ENCODE measurements at places on chromosomes 16 and 17.

GRCh38 chr17:55264278-55264644 lies 499 bp upstream of the HLF start:
- DNase-seq = peak; percentile 5

DNA sequence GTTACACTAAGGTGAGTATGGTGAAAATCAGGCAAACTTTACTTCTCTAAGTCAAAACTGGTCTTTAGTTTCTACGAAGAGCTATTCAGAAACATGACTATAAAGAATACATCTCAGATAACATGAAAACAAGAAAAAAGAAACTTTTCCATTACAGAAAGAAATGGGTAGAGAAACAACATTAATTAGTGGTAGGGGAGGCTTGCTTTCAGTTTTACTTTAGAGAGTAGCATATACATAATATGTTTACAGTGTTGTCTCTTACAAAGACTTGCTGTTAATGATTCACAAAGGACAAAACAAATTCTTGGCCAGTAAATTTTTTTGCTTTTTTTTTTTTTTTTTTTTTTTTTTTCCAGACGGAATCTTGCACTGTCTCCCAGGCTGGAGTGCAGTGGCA lies 34.2 kb downstream of the CRLF3 start:
- DNase-seq = no peak

DNA sequence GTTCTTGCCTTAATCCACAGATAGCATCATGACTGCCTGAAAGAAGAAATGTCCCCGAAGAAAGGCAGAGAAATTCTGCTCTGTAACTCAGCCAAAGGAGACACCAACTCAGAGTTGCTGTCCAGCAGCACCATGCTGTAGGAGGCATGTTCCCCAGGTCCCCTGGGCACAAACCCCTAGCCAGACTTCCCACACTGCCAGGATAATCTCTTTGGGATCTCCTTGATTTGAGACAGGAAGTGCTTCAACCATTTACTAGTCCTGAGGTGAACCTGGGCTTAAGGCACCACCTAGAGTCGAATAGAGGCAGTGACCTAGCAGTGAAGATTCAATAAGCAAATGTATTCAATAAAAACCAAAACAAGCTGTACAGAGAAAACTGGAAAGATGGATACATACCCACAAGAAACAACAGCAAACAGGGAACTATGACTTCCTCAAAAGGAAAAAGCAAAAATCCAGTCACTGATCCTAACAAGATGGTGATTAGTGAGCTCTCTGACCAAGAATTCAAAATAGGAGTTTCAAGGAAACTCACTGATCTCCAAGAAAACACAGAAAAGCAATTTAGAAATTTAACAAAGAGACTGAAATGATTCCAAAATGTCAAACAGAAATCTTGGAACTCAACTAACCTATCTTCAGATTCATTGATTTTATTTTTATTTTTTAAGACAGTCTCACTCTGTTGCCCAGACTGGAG lies 5.7 kb downstream of the OR4D2 start:
- DNase-seq = peak; percentile 41

- no peak for DNase-seq
Observed at GRCh38 chr16:11235703-11235991, 20.4 kb downstream of the SOCS1 start.

DNA sequence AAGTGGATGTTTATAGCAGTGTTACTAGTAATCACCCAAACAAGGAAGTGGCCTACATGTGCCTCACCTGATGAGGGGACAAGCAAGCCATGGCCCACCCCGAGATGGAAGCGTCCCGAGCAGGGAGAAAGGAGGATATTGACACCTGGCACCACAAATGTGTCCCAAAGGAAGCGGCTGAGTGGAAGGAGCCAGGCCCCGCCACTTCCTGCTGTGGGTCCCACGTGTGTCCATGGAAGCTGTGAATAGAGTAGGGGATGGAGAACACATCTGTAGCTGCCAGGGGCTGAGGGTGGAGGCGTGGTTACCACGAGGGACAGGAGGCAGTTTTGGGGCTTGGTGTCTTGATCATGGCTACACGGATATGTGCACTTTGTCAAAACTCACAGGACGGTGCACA lies 49.2 kb downstream of the KCNJ12 start:
- no peak for DNase-seq

GRCh38 chr16:58502217-58502921 lies 2.4 kb downstream of the NDRG4 start:
- no peak for DNase-seq

- no peak for DNase-seq
Observed at GRCh38 chr17:37212179-37212578, 163.6 kb upstream of the C17orf78 start.

DNA sequence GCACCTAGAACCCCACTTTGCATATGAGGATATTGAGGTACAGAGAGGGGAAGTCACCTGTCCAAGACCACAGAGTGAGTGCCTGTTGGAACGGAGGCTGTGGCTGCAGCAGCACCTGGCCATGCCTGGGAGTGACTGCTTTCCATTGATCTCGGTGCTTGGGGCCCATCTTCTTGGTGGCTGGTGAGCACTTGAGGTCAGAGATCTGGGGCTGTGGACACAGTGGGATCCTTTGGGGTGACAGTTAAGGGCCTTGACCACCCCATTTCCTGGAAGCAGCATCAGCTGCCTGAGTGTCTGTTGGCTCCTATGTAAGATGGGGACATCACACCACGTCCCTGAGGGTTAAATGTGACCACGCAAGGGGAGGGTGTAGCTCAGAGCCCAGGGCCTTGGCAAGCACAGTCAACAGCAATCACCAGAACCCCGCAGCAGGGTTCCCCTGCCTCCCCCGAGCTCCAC lies 111.7 kb downstream of the IRF8 start:
- no peak for DNase-seq

DNA sequence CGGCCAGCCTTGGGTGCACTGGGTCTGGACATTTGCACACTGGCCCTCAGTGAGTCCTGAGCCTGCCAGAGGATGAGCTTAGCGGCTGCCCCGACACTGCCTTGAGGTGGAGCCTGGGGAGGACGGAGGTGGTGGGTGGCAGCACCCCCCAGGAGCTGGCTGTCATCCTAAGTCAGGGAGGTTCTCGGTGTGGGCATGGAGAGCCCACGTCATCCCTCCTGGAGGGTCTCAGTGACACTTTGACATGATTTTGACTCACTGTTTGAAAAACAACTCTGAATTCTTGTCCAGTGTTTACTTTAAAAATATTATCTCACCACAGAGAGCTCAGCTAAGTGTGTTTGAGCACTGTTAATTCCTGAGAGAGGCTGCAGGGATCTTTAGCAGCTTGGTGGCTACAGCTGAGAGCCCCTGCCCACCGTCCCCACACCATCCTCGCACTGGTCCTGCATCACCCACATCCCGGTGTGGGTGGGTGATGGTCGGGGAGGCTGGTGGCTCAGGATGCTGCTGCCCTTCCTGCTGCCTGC lies 63.1 kb downstream of the BANP start:
- no peak for DNase-seq

DNA sequence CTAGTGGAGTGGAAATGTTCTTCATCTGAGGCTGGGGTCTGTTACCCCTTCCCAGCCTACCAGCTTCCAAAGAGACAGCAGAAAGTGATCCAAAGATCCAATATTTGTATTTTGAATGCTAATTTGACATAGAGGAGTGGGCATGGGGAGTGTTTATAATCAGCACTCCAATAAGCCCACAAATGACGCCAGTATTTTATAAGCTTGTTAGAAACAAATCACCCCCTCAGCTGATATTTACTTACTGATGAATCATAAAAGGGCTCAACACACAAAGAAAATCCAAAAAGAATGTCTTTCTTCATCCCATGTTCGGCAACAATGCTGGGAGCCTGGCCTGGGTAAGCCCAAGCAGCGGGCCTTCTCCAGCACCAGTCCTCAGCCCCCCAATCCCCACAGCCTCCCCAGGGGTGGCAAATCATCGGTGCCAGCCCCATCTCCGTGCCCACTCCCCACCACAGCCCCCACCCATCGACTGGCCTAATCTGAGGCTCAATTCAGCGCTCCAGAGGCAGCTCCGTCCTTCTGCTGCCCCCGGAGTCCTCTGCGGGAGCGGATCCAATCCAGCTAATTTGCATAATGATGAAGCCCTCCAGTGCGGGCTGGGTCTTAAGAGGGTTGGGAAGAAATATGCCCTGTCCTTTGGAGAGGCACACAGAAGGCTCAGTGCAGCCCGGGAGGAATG lies 169.5 kb downstream of the C16orf78 start:
- no peak for DNase-seq

DNA sequence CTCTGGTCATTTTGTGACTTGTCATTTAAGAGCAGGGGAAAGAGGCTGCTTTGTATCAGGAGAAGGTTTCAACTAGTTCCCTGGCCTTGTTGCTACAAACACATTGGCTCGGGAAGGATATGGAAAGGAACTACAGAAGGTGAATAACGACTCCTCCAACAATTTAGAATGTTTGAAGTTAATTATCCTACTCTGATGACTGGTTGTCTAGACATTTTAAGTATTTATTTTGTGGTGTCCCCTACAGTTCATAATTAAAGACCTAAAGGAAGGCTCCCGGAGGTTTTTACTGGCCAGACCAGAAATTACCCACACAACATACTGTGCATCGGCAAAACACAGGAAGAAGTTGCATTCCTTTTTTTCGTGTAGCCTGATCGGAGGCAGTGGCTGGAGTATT lies 515.8 kb upstream of the SALL1 start:
- no peak for DNase-seq

DNA sequence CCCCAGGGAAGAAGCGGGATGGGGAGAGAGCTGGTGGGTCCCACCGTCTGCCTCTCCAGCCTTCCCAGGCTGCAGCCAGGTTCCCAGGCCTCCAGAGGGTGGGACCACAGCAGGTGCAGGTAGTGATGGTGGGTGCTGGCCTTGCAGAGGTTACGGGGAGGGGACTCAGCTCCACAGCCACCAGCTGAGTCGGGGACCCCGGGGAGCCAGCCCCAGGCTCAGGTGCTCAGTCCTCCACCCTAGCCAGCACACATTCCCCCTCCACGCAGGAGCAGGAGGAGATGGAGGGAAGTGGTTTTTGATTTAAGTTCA lies 5.0 kb downstream of the TP53I13 start:
- no peak for DNase-seq

GRCh38 chr16:68884401-68884800 lies 41.1 kb downstream of the TANGO6 start:
- DNase-seq = no peak

DNA sequence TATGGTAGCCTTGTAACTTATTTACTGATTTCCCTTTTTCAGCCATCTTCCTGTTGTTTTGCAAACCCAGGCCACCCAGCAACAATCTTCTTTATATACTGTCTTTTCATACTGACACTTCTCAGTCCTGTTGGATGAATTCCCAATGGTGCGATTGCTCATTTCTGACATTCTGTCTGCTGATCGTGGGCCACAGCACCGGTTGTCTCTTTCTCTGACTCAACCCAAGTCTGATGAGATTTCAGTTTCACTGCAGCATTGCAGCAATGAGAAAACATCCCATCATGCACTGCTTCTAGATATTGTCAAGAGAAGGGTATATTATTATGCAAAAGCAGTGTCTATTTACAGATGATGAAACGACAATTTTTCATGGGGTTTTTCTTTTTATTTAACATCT lies 349.2 kb upstream of the HSBP1 start:
- DNase-seq = no peak

- DNase-seq = no peak
Observed at GRCh38 chr17:51251010-51251409, 8.8 kb downstream of the MBTD1 start.

DNA sequence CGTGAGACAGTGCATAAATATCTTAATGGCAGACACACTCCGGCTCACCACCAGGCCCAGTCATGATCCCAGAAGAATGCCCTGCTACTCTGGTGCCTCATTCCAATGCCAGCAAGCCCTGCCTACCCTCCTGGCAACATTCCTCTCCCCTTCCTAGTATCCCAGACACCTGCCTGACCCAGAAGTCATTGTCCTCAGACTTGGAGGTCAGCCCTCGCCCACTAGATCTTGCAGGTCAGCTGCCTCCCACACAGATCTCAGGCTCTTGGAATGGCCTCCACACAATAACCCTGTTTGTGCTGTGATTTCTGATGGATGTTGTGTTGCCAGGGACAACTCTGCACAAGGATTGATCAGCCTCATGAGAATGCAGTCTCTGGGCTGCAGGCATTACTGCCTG lies 1.8 kb upstream of the TEX2 start:
- DNase-seq = no peak

DNA sequence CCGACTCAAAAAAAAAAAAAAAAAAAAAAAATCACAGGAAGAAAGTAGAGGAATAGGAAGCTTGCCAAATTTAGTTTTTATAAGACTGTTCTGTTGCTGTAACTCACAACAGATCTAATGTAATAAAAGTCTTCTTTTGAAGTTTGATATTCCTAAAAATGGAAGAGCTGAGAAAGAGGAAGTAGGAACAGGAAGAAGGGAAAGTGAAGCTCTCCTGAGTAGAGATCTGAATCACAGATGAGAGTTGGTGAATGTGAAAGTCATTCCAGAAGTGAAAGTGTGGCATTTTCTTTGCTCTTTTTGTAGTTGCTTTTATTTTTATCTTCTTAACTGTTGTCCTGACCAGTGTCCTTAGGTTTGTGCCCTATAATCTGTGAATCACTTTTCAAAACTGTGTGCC lies 2.1 kb downstream of the NMT1 start:
- no peak for DNase-seq

- DNase-seq = no peak
Observed at GRCh38 chr17:74763565-74764387, 12.4 kb downstream of the NAT9 start.

GRCh38 chr16:48622456-48623303 lies 12.7 kb upstream of the N4BP1 start:
- no peak for DNase-seq

DNA sequence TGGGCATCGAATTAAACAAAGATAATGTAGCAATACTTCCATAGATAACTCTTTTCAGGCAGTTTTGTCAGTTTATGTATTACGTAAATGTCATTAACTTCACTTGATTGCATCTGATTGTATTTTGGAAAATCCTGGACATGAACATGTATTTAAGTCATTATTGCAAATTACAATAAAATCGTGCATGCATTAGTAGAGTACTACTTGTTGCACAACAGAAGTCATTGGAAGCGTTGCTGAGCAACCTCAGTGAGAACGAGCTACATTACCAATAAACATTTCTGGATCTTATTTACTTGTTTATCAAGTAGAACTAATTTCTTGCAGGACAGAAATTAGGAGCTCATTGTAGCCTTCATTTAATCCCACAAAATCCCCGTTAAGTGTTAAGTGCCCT lies 6.6 kb downstream of the UNK start:
- no peak for DNase-seq

DNA sequence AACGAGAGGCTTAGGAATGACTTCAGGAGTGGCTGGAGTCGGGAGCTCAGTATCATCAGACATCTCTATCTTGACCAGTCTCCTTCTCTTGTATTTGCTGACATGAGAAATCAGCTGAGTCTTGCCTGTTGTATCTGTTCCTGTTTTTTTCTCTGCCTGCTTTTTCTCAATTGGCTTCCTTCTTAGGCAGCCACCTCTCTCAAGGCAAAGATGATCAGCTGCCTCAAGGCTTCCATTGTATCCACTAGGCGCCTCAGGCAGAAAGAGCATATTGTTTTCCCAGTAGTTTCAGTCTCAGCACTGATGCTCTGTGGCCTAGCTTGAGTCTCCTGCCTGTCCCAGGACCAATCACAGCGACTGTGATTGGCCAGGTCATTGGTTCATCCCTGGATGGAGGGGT lies 306.2 kb downstream of the CPPED1 start:
- DNase-seq = no peak
